Ascending aorta (tissue), 2 donors: ENCODE measurements at places on chromosomes 5 and 9. TPM values are rescaled to one million over a fixed set of nuclear protein-coding genes. Genes with fewer than 3 reads are reported as not detected.

- DNase-seq = no peak
Observed at GRCh38 chr5:177350776-177351391, 584 bp downstream of the LMAN2 start.

GRCh38 chr5:135719428-135720063 lies 114.9 kb upstream of the SLC25A48 start:
- no peak for DNase-seq

GRCh38 chr9:124303762-124304161 lies 46.0 kb downstream of the NEK6 start:
- no peak for DNase-seq

- DNase-seq = no peak
Observed at GRCh38 chr5:81760521-81760920, 9.6 kb upstream of the SSBP2 start.

TNFSF15 gene
- total RNA-seq = under 0.01 TPM

DNA sequence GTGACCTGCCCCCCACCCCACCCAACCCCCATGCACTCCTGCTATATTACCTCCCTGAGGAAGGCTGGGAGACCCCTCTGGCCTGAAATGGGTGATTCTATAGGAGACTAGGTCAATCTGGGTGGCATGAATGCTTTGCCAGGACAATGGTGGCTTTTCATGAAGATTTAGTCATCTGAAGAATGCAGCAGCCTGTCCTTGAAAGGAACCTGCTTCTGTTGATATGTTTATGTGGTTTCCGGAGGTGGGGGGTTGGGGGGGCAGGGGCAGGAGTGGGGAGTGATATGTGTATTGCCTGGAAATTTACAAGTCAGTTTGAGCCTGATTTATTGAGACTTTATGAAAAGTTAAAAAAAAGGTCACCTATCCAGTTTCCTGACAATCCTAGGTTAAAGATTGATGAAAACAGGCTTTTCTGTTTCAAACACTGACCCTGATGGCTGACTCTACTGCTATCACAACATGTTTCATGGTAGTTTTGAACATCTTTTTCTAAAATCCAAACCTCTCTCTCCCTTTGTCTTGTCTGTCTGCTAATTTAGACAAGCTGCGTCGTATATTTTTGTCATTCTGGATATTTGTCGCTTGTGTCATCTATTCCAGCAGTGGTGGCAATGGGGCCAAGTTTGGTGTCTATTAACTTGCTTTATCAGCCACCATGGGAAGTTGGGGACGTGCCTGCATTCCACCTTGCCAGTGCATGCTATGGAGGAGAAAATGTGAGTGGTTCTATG lies 153.7 kb upstream of the EGFLAM start:
- DNase-seq = no peak

PCDHGA5 gene
- total RNA-seq = 4.5 TPM

GRCh38 chr9:127805620-127806019 lies 2.9 kb downstream of the FPGS start:
- no peak for DNase-seq

DNA sequence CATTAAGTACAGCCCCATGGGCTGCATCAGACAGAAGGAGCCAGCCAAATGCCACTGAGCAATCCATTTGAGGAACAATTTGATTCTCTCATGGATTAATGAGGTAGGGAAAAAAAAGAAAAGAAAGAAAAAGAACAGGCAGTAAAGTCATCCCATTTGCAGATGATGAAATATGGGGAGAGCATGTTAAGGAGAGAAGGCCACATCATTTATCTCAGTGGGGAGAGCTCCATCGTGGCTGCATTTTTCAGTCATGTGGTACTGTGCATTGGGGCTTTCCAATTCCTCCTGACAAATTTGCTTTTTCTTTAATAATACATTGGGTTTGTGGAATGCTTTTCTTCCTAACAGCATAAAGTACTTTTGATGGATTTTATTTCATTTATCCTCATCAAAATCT lies 375.2 kb upstream of the TLE4 start:
- no peak for DNase-seq

DNA sequence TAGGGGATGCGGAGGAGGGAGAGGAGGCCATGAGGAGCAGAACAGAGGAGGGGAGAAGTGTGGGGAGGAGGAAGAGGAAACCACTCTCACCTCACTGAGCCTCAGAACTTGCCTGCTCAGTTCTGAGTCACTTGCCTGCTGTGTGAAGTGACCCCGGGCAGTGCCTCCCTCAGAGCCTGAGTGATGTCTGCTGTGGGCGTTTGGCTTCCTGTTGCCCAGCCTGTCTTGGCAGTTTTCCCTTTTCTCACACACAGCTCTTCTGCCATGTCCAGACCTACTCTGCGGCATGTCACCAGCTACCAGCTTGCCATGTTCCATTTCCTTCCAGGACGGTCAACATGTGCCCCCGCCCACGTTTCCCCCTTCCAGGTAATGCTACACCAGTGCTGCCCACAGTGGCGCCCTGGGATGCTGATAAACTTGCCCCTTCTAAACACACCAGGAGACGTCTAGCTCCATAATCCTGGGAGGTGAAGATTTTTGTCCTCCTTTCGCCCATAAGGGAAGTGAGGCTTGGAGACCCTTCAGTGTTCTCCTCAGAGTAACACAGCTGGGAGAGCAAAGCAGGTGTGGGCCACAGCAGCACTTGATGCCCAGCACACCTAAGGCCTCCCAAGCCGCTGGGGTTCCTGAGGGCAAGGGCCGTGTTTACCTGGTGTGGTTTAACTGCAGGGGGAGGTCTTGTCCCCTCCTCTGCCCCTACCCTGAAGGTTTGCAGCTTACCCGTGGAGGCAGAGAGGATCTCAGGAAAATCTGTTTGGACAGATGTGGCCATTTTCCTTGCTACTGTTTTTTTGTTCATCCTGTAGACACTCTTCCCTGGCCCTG lies 63.8 kb upstream of the RNF130 start:
- peak; percentile 62 for DNase-seq

TXNDC8 gene
- total RNA-seq = not detected

GRCh38 chr9:129145841-129146292 lies 32.2 kb downstream of the IER5L start:
- peak; percentile 81 for DNase-seq
